NCI-H526 treated with DMSO at 0.1 percent for 48 hours (cell line): ENCODE measurements at places on chromosomes 5 and 9.

DNA sequence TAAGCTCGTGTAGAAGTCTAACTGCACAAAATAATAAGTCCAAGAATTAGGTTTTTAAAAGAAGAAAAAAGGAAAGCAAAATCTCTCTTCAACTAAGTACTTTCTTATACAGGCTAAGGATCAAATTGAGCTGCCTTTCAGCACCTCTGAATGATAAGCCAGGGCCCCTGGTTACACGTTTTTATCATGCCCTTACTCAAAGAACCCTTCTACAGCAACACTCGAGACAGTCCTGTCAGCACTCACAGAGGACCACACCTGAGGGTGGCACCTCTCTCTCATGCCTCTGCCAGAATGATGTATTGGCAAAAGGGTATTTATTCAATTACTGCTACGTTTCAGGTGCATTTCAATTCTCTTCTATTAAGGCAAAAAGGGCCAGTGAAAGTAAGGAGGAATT, 150.5 kb downstream of the BNC2 start:
- DNase-seq: peak; percentile 54

- DNase-seq: no peak
Measured at GRCh38 chr5:72101828-72102227, 5.4 kb upstream of the MAP1B start.

DNA sequence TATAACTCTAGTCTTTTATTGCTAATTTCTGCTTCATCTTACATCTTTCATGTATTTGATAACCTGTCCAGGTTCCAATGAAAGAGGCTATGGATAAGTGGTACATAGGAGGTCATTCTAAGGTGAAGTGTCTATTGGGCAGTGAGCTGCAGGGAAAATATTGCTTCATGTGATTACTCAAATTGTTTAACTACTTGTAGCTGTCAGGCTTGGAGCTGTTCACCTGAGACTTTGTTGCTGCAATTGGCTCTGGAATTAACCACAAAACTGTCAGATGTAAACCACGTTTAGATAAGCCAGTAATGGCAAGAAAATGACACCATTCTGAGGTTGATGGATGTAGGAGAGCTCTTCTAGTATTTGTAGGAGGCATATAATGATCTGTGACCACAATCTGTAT, 26.0 kb downstream of the ADAMTSL1 start:
- DNase-seq: no peak

DNA sequence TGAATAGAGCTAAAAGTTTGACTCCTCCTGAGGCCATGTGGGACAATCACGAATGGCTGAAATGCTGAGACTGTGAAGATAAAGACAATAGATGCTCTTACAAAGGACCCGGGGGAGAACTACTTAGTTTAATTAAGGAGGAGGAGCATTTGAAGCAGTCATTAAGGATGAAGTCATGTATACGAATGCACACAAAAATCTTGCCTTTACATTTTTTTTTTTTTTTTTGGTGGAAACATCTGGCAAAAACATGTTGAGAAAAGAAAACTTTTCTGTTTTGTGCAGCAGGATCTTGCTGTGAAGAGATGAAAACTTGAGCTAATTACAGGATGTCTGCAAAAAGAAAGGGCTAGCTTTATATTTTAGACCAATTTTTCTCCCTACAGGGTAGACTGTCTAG, 42.3 kb upstream of the NR3C1 start:
- DNase-seq: no peak

GRCh38 chr5:96114736-96115135, 153.1 kb upstream of the ELL2 start:
- DNase-seq: no peak

DNA sequence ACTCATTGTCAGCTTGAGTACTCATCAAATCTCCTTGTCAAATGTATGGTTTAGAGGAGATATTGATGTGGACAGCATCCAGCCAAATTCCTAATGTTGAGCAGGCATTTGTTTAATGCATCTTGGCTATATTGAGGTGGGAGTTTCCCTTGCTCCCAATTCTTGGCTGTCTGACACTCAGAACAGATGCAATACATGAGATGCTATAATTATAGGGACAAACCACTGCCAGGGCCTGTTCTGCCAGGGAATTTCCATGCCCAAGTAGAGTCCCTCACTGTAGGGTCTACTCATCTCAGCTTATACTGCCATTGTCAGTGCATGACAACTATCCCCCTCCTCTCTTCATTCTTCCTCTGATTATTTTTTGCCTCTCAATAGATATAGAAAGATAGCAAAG, 392.0 kb upstream of the KCNN2 start:
- no peak for DNase-seq

- no peak for DNase-seq
Measured at GRCh38 chr5:123180676-123181393, 91.8 kb downstream of the PRDM6 start.

DNA sequence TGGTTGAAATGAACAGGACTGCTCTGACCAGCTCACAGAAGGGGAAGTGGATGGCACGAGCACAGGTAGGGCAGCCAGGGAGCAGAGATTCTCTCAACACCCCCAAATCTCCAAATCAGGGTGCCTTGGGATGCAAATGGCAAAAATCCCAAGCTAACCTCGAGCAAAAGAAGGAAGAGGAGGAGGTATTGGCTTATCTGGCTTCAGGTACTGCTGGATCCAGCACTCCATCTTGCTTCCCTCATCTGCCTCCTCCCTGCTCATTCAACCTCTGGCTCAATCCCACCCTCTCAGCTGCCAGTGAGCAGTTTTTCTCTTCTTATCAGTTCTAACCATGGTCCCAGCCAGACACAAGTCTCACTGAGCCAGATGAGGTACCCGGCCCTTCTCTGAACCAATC, 41.6 kb upstream of the GGTA1 start:
- DNase-seq: no peak

- peak; percentile 1 for DNase-seq
Measured at GRCh38 chr9:133120501-133121197, 391 bp downstream of the RALGDS start.

- no peak for DNase-seq
Measured at GRCh38 chr9:110066929-110067716, 140.8 kb downstream of the C9orf152 start.

DNA sequence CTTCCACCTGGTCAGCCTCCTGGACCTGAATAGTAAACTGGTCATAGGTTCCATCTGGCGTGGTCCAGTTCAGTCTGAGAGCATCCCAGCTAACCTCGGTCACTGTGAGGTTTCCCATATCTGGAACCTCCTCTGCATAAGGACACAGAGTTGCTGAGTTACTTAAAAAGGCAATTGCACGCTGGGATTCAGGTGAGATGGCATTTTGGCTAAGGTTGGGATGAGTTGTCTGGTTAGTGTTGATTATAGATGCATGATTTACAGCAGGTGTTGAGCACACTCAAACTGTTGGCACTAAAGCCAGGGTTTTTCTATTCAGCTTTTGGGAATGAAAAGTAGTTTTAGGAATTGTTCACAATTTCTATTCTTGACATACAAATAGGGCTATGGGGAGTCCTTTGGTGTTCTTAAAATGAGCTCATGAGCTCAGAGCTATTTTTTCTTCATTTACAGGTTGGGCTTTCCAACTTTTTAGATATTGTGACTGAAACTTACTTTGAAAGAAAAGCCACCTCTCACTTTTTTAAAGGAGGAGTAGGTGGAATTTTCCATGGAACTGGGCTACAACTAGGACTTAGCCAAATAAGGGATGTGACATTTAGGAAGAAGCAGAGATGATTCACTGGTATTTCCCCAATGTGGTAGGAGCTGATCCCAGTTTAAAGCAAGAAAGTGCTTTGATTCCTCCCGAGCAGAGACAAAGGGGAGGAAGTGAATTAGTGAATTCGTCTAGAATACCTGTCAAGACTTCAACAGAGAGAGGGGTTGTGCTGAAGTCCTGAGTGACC, 54.7 kb downstream of the TNC start:
- DNase-seq: no peak

DNA sequence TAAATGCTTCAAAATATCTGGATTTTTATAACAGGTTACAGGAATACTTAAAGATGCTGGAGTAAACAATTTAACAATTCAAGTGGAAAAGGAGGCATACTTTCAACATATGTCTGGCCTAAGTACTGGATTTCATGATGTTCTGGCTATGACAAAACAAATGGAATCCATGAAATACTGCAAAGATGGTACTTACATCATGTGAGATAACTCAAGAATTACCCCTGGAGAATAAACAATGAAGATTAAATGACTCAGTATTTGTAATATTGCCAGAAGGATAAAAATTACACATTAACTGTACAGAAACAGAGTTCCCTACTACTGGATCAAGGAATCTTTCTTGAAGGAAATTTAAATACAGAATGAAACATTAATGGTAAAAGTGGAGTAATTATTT, 35.6 kb downstream of the SLC30A5 start:
- DNase-seq: no peak
